ENCODE measurements at places on chromosomes 5 and 9.

GRCh38 chr9:26310294-26310693 lies 582.3 kb downstream of the CAAP1 start:
- ATAC-seq, result no peak

- ATAC-seq, result no peak
These were observed 302.7 kb upstream of the RGMB start for GRCh38 chr5:98470747-98471146.

GRCh38 chr9:115015018-115015635 lies 84.7 kb upstream of the TNFSF8 start:
- ATAC-seq, result no peak

DNA sequence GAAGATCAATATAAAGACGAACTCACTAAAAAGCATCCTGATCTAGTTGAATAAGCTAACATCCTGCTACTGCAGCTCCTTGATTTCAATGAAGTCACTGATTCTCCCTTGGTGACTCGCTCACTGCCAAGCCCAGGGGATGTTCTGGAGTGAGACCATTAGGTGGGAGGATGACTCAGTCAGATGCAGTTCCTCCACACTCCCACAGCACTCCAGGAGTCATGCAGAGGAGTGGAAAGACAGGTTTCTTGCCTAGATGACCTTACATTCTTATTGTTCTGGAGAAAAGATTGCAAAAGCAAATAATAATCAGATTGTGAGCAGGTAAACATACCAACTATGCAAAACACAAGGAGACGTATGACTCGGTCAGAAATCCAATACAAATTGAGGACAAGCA lies 15.3 kb downstream of the GCNT4 start:
- ATAC-seq, result no peak

DNA sequence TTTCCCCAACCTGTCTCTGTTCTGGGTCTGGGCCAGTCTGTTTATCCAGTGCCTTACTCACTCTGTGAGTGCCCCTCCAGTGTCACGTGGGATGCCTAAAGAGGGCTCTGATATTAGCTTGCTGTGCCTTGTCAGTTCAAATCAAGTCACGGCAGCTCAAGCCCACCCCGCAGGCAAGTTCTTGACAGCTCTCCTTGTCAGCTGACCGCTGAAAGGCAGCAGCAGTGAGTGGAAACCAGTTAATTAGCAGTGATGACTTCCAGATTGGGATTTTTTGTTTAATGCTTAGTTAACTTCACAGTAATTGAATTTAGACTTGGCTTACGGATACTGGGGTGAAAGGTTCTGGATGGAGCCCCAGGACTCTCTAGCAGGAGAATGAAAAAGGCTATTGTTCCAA lies 210.1 kb downstream of the PSAT1 start:
- ATAC-seq, result no peak

DNA sequence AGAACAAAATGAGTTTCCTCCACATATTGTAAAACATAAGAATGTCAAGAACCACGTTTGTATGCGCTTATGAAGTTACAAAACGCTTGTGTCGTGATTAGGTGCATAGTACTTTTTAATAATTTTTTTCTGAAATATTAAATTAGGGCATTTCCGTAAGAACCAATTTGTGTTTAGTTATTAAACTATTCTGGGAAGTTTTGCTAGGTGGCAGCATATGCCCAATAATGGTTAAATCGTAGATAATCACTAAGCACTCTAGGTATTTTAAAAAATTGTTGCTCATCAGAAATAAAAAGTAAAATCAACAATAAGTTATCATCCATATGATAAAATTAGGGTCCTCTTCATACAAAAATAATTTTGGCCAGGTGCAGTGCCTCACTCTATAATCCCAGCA lies 5.4 kb downstream of the SRFBP1 start:
- no peak for ATAC-seq

DNA sequence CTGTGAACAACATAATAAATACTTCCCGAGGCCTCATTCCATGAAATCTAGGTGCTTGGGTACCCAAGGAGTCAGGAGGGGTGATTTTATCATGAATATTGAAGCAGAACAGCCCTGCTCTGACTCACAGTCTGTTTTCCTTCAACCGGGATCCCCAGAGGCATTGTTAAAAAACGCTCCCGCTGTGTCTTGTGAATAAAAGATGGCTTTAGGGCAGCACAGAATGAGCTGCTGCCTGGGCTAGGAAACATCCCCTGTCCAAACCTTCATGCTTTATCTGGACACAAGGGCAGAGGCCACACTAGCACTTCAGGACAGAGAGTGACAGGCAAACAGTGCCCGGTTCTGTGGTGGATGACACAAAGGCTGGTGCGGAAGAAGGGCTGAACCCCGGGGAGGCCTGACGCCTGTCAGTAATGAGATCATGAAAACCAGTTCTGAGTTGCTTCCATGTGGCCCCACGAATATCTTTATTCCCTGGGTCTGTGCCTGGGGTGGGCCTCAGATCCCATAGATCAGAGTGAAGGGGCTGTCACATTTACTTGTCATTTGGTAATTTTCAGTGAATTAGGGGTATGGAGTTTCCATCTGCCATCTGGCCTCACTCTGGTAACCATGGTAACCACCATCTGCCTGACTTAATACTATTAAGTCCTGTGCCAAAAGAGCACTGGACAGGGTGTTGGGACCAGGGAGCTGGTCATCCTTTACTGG lies 2.6 kb downstream of the IGFBPL1 start:
- ATAC-seq, result no peak

- no peak for ATAC-seq
These were observed 110.2 kb downstream of the CDH6 start for GRCh38 chr5:31303688-31304087.

GRCh38 chr9:105132606-105133005 lies 111.8 kb upstream of the SLC44A1 start:
- ATAC-seq, result no peak

GRCh38 chr5:131245948-131246347 lies 17.9 kb upstream of the CDC42SE2 start:
- ATAC-seq, result no peak

DNA sequence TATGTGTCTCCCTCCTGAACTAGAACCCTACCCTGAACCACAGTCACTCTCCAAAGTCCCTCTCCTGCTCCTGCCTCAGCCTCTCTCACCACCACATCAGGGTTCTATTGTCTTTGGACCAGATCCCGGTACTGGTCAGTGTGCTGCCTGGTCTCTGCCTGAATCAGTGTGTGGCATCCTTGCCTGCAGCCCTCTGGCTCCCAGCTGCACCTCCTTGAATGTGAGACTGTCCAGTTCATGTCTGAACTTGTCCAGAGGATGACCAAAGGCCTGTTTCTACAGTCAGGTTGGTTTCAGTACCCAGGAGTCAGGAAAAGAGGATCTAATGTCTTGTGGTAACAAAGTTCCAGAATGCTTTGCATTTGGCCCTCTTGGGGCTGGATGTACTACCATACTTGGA lies 76.8 kb upstream of the RANBP3L start:
- no peak for ATAC-seq
